Right cardiac atrium (tissue), 5 donors: ENCODE measurements at places on chromosomes 13 and 19.
A peak's percentile ranks its signal among the peaks of the same experiment; 100 is the strongest.

DNA sequence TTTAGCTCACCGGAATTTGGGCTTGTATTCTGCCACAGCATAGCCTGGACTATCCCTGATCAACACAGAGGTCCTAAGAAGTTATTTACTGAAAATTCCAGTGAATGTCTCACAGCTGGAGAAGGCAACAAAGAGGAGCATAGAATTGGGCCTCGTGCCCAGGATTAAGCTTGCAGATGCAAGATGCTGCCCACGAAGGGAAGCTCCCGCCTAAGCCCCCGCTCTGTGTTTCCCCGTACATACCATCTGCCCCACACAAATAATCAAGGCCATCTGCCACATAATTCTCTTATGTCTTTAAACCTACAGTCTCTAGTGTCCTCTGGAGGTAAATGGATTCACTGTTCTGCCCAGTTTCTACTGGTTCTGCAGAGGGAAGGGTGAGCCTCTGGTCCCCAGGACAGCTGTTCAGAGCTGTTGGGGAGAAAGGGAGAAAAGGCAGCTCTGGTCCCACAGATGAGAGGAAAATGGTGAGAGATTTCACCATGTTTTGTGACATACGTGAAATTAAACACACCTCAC lies 7.4 kb upstream of the TPP2 start:
- DNase-seq: no peak

- DNase-seq: no peak
Measured at GRCh38 chr13:24288870-24289269, 20.5 kb upstream of the C1QTNF9 start.

GRCh38 chr13:111338841-111339240 lies 18.4 kb downstream of the TEX29 start:
- no peak for DNase-seq

GRCh38 chr19:2270423-2271233 lies 11.3 kb downstream of the PEAK3 start:
- DNase-seq: peak; percentile 96

- peak; percentile 11 for DNase-seq
Measured at GRCh38 chr13:74070065-74070464, 64.1 kb downstream of the KLF12 start.

- no peak for DNase-seq
Measured at GRCh38 chr19:1661995-1662394, 9.6 kb upstream of the TCF3 start.

- DNase-seq: no peak
Measured at GRCh38 chr13:53012707-53013106, 15.9 kb upstream of the OLFM4 start.

GRCh38 chr19:10724573-10725071 lies 6.7 kb downstream of the DNM2 start:
- DNase-seq: no peak

- peak; percentile 85 for DNase-seq
Measured at GRCh38 chr13:77919246-77919920, 752 bp upstream of the EDNRB start.

GRCh38 chr19:4087787-4088679 lies 21.3 kb upstream of the ZBTB7A start:
- DNase-seq: no peak

DNA sequence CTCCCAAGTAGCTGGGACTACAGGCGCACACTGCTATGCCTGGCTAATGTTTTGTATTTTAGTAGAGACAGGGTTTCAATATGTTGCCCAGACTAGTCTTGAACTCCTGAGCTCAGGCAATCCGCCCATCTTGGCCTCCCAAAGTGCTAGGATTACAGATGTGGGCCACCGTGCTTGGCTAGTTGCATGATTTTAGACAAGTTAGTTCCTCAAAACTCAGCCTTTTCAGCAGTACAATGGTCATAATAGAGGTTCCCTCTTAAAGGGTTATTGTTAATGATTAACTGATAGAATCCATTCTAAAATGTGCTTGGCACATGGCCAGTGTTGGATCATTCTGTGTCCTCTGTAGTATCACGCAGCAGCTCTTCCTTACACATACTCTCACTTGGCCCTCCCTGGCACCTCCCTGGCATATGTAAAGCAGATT lies 19.5 kb upstream of the IFT88 start:
- DNase-seq: no peak

- DNase-seq: peak; percentile 98
Measured at GRCh38 chr19:11242864-11243797, 3.7 kb downstream of the ANGPTL8 start.

DNA sequence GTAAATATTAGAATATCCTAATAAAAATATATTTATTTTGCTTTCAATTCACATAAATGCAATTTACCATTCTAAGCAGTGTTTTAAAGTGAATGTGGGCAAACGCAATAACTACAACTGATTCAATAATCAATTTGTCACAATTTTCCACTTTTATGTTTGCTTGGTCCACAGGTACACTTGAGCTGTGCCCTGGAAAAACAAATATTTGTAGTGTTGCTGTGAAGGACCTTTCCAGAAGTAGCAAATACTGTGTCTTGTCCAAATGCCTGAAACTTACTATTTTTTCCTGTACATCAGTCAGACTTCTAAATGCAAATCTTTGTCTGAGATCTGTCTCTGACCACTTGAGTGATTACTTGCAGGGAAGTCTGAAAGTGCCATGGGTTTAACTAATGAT lies 845.8 kb upstream of the SLITRK5 start:
- no peak for DNase-seq

DNA sequence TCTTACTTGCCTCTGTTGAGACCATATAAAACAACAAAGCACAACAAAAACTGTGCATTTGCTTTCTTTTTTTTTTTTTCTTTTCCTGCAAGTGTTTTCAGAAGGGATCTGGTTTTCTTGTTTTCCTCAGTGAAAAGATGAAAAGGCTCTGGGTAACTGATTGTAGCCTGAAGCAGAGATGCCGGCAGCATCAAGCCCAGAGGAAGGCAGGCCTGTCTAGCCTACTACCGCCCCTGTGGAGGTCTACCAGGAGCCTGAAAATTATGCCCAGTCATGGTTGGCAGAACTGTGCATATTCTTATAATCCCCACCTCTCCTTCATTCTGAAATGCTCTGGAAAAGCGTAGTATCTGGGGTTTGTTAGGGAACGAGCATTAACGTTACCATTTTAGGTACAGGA lies 32.6 kb upstream of the MEDAG start:
- DNase-seq: no peak

DNA sequence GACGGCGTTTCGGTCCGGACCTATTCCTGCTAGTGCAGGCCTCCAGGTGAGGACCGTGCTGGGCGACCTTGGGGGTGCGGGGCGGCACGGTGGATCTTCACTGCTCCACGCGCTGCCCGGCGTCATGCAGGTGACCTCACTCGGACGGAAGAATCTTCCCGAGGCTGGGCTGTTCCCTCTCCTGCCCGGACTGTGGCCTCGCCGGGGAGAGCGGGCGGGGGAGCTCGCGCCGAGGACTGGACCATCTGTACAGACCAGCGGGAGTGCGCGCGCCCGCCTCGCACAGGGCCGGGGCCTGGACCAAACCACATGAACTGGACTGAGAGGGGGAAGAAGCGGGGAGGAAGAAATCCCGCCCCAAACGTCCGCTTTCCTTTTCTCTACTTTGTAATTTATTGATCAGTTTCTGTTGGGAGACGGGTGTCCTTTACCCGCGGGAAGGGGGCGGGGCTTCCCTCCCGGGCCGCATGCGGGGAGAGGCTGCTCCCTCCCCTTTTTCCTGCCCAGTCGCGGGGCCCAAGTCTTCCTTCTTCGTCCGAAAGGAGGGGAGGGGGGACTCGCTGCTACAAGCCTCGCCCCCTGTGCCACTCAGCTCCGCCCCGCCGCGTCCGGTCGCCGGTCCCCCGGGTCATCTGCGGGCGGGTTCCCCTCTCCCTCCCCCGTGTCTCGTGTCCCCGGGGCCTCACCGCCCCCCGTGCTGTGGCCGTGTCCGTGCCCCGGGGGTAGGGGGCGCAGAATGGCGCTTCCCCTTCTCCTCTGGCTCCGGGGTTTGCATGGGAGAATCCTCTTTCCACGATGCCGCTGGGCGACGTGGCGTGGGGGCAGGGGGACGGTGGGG lies 4.9 kb downstream of the HRC start:
- peak; percentile 94 for DNase-seq

DNA sequence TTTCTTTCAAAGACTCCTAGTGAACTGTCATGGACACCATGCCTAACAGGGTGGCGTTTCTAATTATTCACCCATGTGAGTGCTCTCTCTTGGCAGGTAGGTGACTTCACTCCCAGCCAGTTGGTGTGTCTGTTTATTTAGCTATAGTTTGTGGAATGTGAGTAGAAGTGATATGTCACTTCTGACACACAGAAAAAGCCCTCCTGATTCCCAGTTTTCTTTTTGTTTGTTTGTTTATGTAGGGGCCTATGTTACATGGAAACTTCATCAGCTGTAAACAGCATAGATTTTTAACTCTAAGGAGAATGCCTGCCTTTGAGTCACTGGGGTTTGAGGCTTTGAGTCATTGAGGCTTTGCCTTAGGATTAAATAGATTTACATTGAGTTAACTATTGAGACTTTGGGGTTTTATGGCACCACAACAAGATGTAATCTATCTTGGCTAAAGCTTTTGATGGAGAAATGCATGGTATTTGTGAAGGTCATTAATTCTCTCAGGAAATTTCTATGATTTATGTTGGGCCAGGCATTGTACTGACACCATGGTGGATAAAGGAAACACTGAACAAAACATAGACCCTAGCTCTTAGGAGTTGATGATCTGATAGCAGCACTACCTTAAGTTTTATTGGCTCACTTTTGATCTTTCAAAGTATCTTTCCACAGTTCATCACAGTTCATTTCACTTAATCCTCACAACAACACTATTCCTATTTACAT lies 45.3 kb downstream of the UFM1 start:
- DNase-seq: no peak

DNA sequence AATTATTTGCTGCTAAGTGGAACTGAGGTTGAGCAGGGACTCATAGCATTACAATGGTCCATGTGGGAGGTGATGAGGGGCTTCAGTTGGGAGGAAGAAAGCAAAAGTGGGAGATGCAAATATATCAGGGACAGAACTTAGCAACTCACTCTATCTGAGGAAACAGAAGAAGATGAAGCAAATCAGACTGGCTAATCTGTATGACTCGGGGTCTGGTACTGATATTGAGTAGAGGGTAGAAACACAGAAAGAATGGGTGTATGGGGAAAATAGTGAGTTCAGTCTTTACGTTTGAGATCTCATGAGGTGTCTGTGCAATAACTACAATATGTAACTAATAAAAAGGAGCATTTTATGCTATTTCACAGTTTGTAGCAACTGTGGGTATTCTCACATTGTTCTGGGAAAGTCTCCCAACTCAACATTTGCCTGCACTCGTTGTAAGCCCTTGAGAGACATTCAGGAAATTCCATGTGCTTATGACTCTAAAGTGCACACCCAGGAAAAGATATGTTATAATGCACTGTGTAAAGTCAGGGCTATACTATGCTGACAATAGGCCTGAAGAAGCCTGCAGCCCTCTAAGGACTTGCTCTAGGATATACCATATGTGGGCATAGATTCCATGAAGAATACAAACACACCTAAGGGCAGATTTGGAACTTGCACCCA lies 183.5 kb downstream of the SPRY2 start:
- DNase-seq: no peak

- DNase-seq: no peak
Measured at GRCh38 chr19:18495204-18495911, 26.5 kb downstream of the ELL start.

- no peak for DNase-seq
Measured at GRCh38 chr19:58056861-58057260, 2.2 kb upstream of the ZNF135 start.
